NCI-H748 treated with DMSO at 0.1 percent for 48 hours (cell line): ENCODE measurements at places on chromosomes 1 and 21.

- no peak for DNase-seq
Observed at GRCh38 chr1:177959811-177960515, 9.9 kb downstream of the SEC16B start.

DNA sequence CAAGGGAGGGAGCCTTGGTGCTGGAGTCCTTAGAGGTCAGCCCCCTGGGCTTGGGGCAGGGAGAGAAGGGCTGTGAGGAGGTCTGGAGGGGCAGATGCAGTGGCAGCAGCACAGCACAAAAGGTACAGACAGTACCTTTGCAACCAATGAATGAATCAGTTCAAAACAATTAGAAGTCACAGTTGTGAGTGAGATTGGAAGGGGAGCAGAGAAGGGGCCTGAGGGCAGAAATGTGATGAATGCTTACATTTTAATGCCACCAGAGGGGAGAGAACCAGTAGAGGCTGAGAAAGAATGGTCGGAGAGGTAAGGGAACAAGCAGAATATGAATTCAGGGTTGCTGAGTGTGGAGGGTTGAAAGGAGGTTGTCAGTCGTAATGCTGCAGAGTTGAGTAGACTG, 24.2 kb downstream of the CAMTA1 start:
- DNase-seq: no peak

- DNase-seq: no peak
Observed at GRCh38 chr1:29176576-29176975, 5.1 kb downstream of the SRSF4 start.

DNA sequence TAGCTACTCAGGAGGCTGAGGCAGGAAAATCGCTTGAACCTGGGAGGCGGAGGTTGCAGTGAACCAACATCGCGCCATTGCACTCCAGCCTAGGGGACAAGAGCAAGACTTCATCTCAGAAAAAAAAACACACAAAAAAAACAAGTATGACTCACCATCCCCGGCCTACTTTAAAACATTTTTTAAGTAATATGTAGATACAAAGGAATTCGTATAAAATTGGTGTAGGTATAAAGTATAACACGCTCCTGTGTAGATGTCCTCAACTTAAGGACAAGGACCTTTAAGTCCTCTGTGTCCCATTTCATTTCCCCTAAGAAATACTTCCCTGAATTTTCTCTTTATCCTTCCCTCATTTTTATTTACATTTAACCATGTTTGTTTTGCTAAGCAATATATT, 73.4 kb upstream of the PKN2 start:
- DNase-seq: no peak

DNA sequence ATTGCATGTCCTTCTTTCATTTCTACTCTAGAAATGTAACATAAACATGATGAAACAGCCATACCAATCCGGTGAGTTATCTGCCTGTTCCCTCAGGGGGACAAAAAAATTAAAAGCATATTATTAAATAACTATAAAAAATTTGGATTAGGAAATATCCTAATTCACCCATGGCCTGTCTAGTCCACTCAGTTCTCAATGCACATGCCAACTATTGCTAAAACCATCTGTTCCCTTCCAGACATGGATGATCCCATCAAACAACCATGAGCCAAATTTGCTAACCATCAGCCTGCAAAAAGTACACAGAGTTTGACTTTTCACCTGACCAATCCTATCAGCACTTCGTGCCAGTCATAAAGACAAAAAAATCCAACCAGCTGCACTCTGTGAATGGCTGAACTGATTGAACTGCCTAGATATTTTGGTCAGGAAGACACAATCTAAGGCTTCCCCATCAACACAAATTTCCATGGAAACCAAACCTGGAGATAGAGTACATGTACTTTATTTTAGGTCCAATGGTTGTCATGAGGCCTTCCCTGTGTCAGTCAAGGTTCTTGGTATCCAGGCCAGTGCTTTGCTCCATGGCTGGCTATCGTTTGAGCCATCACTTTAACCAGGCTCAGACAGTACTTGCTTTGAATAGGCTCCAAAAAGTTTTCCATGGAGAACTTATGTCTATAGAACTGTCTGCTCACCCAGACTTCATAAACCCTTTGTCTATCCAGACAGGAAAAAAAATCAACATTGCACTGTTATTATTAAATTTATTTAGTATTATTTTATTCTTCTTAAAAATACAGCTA, 570.8 kb downstream of the LTN1 start:
- DNase-seq: no peak

- DNase-seq: no peak
Observed at GRCh38 chr1:2412773-2413494, 570 bp upstream of the PEX10 start.

DNA sequence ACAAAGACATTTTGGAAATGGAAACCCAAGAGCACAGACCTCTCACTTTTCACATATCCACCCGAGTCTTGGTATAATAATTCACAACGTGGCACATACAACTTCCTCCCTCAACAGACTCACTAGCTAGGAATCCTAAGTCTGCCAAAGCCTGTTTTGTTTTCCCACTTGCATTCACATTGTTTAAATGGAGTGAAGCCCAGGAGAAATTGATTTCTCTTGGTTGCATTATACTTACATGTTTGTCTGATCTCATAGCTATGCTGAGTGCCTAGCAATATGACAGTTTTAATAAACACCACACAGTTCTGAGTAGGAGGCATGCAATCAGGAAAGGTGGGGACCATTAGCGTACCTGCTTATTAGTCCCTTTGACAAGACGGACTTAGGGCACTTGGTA, 348.6 kb upstream of the ADGRL4 start:
- DNase-seq: no peak

DNA sequence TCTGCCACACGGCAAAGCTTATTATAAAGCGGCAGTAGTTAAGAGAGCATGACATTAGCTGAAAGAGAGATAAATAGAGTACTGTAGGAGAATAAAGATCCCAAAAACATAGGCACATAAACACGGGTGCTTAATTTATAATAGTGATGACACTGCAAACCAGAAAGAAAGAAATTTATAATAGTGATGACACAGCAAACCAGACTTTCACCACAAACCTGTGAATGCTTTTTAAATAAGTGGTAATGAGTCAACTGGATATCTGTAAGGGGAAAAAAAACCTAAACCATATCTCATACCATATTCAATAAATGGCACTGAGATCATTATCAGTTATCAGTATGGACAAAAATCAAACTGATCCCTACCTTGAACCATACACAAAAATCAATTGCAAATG, 25.5 kb downstream of the USP1 start:
- DNase-seq: no peak
